Peyer's patch (tissue), 4 donors: ENCODE measurements at places on chromosomes 6 and 20. TPM values are rescaled to one million over a fixed set of nuclear protein-coding genes. Genes with fewer than 3 reads are reported as not detected.

GRCh38 chr20:38325905-38326304 is 20.4 kb upstream of the LBP start:
- no peak for DNase-seq

DNA sequence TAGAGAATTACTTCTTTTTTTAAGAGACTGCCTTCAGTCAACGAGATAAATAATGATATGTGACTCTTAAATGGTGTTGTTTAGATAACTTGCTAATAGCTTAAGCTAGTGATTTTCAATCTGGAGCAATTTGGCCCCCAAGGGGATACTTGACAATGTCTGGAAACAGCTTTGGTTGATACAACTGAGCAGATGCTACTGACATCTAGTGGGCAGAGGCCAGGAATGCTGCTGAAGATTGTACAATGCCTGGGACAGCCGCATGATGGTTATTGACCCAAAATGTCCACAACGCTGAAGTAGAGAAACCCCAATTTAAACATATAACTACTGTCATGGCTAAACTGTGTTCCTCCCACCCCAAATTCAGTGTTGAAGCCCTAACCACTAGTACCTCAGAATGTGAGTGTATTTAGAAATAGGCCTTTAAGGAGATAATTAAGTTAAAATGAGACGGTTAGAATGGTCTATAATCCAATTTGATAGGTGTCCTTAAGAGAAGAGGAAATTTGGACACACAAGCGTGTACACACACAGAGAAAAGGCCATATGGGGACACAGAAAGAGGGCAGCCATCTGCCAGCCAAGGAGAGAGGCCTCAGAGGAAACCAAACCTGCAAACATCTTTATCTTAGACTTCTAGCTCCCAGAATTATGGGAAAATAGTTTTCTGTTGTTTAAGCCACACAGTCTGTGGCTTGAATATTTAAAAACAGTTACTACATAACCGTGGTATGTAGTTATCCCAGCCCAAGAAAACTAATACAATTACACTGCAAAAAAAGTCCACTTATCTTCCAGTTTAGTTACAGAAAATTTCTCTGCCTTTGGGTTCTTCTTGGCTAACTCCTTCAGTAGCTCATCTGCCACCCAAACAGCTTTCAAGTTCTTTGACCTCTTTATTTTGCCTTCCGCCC is 22.2 kb downstream of the RWDD2A start:
- peak; percentile 83 for DNase-seq

DNA sequence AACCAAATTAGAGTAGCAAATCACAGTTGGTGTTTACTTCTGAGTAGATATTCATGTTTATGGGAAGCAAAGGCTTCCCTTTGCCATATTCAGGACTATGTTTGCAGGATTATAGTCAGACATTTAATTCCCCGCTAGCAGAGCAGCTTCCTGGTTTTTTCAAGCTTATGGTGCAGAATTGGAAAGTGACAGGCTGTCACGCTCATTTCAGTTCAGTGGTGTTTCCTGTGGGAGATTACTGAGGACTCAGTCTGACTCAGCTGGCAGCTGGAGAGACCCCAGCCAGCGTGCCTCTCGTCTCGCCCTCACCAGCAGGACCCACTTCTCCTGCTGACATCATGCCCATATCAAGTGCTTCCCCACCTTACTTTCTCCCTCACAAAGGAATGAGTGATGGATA is 85.1 kb downstream of the LYRM2 start:
- no peak for DNase-seq

- DNase-seq = no peak
Observed at GRCh38 chr6:12068899-12069557, 56.9 kb downstream of the HIVEP1 start.

The SNAP91 gene
- 0.95 TPM for total RNA-seq

The XKR7 gene
- 0.38 TPM for total RNA-seq

The SLC32A1 gene
- not detected for total RNA-seq
